Upper lobe of left lung (tissue), 6 donors: ENCODE measurements at places on chromosomes 6 and 20.

- H3K27me3 ChIP-seq = peaks cover 61% of the 10 kb centered on the region
- H3K4me1 ChIP-seq = no peaks in the 10 kb centered on the region
- peak; percentile 41 for DNase-seq
- H3K27ac ChIP-seq = no peak overlapping the region
These were observed 2.7 kb upstream of the PAX1 start for GRCh38 chr20:21702553-21703470.

- H3K4me3 ChIP-seq = no peak overlapping the region
- H3K36me3 ChIP-seq = no peaks in the 10 kb centered on the region
- no peak for DNase-seq
- peaks cover 17% of the 10 kb centered on the region for H3K4me1 ChIP-seq
- peak overlapping the region; percentile 3 for H3K27ac ChIP-seq
These were observed 105.9 kb downstream of the SASH1 start for GRCh38 chr6:148448369-148449012.

DNA sequence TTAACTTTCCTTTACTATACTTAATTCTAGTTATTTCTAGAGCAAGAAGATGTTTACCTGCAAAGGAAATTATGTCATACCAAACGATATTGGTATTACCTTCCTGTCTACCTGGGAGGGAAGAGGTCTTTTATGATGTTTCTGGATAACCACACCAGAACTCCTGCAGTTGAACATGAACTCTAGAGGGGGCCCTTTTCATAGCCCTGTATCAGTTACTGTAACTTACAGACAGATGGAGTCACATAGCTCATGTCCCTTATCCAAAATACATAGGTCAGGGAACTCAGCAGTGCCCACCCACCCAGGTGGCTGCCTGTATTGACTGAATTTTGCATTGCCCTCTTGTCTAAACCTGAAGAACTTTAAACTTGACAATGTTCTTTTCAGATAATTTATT is 35.1 kb upstream of the MYL9 start:
- DNase-seq = no peak
- H3K36me3 ChIP-seq = no peaks in the 10 kb centered on the region
- H3K4me1 ChIP-seq = no peaks in the 10 kb centered on the region
- no peak overlapping the region for H3K27ac ChIP-seq

GRCh38 chr6:163717106-163717764 is 302.7 kb downstream of the QKI start:
- no peak overlapping the region for H3K4me3 ChIP-seq
- H3K27me3 ChIP-seq = no peaks in the 10 kb centered on the region
- H3K36me3 ChIP-seq = no peaks in the 10 kb centered on the region
- peaks cover 7% of the 10 kb centered on the region for H3K4me1 ChIP-seq
- no peak for DNase-seq
- no peak overlapping the region for H3K27ac ChIP-seq
